ENCODE measurements at places on chromosomes 4 and X.

GRCh38 chr4:98557194-98557892 lies 101.1 kb downstream of the TSPAN5 start:
- peak; percentile 83 for DNase-seq

- DNase-seq, result no peak
Measured at GRCh38 chr4:148557793-148558192, 115.6 kb upstream of the NR3C2 start.

DNA sequence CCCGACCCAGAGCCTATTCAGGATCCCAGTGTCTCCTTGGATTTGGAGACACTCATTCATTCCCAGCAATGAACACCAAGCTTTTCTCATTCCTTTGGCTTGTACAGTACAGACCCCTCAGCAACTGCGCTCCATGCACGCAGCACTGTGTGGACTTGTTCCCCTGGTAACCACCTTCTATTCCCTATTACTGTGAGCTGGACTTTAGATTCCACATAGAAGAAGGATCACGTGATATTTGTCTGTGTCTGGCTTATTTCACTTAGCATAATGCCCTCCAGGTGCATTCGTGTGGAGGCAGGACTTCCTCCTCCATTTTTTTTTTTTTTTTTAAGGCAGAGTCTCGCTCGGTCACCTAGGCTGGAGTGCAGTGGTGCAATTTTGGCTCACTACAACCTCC lies 106.4 kb downstream of the PHKA2 start:
- DNase-seq, result no peak

DNA sequence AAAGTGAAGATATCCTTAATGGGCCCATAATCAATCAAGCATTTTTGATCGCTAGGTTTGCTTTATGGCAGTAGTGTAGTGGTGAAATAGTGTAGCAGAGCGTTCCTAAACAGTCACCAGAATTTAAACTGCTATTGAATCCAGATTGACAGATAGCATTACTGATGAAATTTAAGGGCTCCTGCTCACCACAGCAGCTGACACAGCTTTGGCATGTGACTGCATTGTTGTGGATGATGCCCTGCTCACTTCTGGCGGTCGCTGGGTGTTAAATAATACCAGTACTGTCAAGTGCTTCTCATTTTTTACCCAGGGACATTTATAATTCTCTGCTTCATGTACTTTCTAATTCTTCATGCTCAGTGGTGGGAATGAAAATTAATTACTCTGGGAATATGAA lies 102.0 kb upstream of the ARHGAP24 start:
- DNase-seq, result no peak

DNA sequence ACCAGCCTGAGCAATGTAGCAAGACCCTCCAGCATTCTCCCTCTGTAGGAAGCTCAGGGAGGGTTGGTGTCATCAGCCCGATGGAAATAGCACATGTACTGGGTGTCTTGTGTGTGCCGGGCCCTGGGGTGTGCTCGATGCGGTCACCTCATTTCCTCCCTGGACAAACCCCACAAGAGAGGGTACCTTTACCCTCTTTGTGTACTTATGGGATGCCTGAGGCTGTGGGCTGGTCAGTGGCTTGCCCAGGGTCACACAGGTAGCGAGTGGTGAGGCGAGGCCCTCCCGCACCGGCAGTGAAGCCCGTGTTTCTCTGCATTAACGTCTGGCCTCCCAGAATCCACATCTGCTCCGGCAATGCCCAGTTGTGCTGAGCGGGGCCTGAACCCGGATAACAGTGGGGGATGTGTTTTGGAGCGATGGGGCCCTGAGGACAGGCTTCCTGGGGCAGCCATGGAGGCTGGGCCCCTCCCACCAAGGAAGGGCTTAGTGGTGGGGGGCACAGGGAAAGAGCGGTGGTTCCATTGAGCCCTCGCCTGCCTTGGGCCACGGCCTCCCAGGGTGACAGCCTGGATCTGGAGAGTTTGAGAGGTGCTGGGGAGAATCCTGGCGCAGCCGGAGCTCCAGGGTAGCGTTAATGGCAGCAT lies 8.1 kb downstream of the PSAPL1 start:
- no peak for DNase-seq

- DNase-seq, result no peak
Measured at GRCh38 chr4:141417387-141417786, 196.7 kb downstream of the ZNF330 start.

- DNase-seq, result no peak
Measured at GRCh38 chr4:10738826-10739489, 54.4 kb upstream of the CLNK start.

- no peak for DNase-seq
Measured at GRCh38 chr4:184163813-184164212, 53.9 kb downstream of the ENPP6 start.

GRCh38 chr4:53128706-53129357 lies 237.0 kb downstream of the SCFD2 start:
- no peak for DNase-seq

DNA sequence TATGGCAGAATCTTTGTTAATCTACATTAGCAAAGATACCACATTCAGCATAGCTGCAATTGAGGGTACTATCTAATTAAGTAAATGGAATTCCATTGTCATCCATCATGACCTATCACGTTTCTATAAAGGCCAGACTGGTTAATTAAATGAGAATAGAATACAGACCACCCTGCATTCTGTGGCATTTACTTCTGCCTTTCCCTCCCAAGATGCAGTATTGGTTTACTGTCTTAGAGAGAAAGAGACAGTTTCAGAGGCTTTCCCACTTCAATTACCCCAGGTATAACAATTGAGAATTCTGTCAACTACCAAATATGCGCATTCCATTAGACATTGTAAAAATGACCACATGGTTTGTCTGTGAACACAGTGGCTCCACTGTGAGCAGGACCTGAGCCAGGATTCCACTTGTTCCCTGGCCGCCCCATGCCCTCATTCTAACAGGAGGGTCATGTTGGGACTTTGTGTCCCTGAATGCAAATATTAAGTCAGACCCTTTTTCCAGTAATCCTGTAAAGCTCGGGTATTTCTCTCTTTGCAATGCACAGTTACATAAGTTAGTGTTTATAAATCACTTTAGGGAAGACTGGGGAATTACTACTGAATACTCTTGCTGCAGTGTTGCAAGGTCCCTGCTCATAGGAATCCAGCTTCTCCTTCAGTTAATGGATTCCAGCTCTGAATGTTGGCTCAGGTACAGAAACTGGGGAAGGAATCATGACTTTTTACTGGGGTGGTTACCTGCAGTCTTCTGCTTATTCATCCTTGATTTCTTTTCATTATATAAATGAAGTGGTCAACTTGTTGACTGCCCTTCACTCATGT lies 261.0 kb downstream of the PDGFC start:
- no peak for DNase-seq

DNA sequence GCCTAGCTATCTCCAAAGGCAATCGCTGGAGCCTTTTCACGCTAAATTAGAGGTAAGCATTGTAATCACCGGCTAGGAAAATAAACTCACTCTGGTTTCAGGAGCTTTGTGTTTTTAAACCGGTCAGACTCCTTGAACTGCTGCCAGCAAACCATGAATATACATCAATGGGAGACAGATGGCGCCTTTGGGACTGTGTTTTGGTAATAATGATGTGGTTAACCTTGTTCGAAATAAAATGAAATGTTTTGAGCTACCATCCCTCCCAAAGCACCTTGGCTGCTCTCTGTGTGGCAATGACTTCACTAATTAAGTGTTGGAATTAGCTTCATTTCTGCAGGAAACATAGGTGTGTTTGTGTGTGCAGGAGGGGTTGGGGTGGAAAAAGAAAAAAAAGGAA lies 65.3 kb downstream of the CLNK start:
- DNase-seq, result peak; percentile 43

- no peak for DNase-seq
Measured at GRCh38 chr4:108345862-108346817, 177.4 kb upstream of the LEF1 start.

- DNase-seq, result no peak
Measured at GRCh38 chr4:165433529-165433928, 54.7 kb downstream of the CPE start.

DNA sequence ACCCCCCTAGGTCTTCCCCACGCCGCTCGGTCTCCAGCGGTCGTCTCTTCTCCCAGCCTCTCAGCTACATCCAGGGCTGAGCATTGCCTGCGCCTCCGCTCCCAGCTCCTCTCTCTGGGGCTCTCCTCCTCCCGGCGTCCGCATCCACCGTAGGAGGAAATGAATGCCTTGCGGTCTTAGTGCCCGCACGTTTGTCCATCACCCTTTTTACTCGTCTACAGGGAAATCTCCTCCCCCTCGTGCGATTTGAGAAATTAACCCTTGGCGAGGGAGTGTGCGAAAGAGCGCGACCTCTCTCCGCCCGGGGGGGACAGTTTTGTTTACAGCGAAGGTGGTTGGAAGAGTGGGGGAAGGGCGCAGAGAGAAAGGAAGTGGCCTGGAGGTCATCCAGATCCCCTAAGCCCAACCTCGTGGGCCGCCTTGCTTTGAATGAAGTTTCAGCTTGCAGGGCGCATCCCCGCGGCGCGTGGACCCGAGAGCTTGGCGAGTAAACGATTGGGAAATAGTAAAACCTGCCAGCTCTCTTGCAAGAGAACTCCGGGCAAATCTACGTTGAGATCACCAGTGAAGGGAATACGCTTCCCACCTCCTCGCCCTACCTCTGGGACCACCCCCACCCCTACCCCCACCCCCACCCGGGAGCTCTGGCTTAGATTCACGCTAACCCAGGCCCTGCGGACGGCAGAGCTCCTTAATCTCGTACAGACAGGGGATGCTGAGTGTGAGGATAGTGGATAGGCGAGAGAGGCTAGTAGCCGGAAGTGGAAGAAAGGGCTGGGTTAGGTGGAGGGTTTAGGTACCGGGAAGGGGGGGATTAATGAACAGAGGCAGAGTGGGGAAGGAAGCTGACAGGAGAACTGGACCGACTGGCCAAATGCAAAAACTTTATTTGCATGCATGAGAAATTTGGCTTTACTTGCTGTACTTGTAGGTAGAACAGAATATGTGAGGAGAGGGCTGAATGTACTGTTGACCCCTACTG lies at the start of gene ELOVL6:
TSS of gene ELOVL6 (minus strand) at position 181 of the 982 bp plus-strand sequence. CDS start 280 bp downstream, outside the sequence.
- peak; percentile 46 for DNase-seq

DNA sequence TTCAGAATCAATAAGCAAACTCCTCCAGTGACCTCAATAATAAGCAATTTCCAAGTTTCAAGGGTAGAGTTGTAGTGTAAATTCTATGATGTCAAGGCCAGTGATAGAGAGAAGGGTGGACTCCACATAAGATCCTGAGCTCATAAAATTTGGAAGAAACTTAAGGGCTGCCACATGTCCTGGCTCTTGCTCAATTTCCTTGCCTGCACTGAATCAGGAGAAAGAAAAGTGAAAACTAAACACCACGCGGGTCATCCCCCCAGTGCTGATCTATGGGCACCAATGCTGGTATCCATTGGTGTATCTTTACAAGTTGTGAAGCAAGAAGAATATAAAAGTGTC lies 392.0 kb upstream of the INTU start:
- peak; percentile 18 for DNase-seq

DNA sequence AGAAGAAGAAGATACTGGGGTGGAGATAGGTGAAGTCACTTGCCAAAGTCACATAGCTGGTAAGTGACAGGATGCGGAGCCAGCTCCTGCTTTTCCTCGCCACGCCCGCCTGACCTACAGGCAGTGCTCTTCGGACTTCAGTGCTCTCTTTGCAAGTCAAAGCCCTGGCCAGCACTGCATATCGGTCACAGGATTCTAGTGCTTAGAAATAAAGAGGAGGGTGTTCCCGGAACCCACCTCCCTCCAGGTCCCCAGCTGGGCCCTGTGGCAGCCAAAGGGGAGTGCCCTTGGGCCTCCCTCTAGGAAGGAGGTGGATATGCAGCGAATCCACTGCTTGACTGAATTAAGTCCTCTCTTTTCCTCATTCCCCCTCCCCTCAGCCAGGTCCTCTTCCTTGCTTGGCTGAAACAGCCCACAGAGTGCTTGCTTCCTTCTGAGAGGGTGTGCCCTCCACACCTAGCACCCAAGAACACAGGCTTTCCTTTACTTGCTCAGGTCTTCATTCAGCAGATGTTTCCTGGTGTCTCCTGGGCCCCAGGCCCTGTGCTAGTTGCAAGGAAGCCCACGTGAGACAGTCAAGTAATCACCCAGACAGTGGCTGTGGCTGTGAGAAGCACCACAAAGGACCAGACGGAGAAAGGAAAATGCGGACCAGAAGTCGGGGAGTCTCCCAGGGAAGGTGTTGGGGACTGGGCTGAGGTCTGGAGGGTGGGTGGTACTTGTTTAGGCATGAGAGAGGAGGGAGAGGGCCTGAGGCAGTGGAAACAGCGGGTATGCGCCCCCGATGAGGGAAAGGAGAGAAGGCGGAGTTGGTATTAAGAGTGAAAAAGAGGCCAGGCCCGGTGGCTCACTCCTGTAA lies 14.0 kb upstream of the HMGB3 start:
- DNase-seq, result no peak

DNA sequence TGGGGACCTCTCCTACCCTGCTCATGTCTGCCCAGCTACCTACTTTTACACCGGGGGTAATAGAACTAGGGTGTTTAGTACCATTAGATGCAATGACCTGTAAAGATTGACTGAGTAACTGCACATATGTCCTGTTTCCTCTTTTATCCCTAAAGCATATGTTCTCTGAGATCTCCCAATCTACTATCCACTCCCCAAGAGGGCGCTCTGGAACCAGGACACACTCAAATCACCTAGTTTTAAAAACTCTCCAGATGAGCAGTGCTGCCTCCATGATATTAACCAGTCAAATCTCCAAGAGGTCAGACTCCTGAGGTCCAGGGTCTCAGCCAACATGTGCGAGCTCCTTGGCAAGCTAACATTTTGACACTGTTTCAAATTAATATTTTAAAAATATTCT lies 87.0 kb upstream of the TSPAN5 start:
- peak; percentile 44 for DNase-seq

DNA sequence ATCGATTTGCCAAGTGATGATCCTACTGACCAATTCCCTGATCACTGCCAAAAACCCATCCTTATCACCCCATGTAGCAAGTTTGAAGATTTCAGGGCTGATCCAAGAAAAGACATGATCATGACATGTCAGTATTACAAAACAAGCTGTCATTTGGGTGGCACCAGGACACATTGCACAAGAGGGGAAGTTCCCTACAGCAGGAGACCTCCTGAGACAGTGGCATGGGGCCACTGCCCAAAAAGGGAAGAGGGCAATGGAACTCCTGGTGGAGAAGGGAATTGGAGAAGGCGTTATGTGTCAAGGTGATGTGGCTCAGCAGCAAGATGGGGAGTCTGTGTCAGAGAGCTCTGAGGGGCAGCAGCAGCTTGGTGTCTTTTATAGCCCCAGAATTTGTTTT lies 43.4 kb downstream of the ZNF182 start:
- DNase-seq, result no peak

GRCh38 chr4:80154545-80154933 lies 42.8 kb upstream of the PRDM8 start:
- no peak for DNase-seq

DNA sequence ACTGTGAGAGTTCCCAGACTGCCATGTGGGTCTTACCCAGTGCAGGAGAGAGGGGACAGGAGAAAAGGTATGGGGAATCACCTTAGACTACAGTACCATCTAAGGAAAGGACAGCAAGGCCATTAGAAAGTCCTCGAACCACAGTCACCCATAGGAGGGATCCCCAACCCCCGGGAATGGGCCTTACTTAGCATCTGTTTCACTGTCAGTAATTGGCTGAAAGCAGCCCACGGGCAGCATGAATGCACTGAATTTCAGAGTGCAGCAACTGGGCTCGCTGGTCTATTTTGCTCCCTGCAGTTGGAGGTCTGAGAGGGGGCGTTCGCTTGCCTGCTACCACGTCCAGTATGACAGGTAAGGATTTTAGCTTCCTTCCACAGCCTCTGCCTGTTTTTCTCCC lies 50.4 kb upstream of the KLHL8 start:
- no peak for DNase-seq

Data from NCI-H446 treated with DMSO at 0.1 percent for 48 hours (cell line).